Fibroblast of skin of right biceps (primary cell): ENCODE measurements at places on chromosomes 6 and 20.

DNA sequence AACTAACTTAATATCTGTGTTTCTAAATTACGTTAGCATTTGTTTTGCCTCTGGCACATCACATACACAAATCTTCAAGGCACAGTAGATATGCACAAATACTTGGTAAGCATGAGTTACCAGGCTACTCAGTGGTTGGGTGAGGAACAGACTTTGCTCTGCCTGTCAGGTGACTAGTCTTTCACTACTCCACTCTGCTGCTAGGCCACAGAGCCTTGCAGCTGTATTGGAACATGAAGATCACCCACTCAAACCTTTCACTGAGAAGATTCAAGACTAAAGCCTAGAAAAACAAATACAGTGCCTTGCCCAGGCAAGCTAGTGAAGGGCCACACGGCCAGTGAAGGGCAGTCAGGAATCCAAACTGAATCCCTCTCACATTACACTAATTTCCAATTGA lies 47.0 kb downstream of the DTNBP1 start:
- no peak for DNase-seq

- no peak for DNase-seq
Measured at GRCh38 chr6:2375443-2375842, 130.0 kb upstream of the GMDS start.

- peak; percentile 11 for DNase-seq
Measured at GRCh38 chr6:132763269-132763668, 5.6 kb upstream of the VNN2 start.

GRCh38 chr6:20875369-20875963 lies 341.2 kb downstream of the CDKAL1 start:
- peak; percentile 35 for DNase-seq

DNA sequence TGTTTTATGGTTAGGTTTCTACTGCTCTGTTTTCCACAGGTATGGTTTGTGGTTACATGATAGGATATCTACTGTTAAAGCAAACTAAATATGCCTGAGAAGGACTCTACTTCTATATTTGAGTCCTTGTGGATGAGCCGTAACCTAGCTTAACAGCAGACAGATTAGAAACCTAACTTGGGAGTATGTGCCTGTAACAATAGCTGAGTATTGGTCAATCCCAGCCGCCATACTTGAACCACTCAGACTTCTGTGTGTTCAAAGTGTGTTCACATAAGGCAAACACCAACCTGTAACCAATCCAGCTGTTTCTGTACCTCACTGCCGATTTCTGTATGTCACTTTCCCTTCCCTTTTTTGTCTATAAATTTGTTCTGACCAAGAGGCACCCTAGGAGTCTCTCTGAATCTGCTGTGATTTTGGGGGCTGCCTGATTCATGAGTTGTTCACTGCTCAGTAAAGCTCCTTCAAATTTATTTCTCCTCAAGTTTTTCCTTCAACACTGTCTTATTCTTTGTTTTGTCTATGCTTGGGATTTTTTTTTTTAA lies 37.1 kb downstream of the PHF3 start:
- DNase-seq = no peak

GRCh38 chr20:19832875-19833274 lies 74.8 kb downstream of the RIN2 start:
- DNase-seq = no peak

- DNase-seq = no peak
Measured at GRCh38 chr6:152272486-152272885, 364.7 kb downstream of the SYNE1 start.

- no peak for DNase-seq
Measured at GRCh38 chr20:10020937-10021336, 13.8 kb upstream of the ANKEF1 start.

- DNase-seq = no peak
Measured at GRCh38 chr20:23095499-23095898, 9.4 kb upstream of the CD93 start.

- DNase-seq = no peak
Measured at GRCh38 chr20:9117548-9117947, 48.7 kb downstream of the PLCB4 start.

DNA sequence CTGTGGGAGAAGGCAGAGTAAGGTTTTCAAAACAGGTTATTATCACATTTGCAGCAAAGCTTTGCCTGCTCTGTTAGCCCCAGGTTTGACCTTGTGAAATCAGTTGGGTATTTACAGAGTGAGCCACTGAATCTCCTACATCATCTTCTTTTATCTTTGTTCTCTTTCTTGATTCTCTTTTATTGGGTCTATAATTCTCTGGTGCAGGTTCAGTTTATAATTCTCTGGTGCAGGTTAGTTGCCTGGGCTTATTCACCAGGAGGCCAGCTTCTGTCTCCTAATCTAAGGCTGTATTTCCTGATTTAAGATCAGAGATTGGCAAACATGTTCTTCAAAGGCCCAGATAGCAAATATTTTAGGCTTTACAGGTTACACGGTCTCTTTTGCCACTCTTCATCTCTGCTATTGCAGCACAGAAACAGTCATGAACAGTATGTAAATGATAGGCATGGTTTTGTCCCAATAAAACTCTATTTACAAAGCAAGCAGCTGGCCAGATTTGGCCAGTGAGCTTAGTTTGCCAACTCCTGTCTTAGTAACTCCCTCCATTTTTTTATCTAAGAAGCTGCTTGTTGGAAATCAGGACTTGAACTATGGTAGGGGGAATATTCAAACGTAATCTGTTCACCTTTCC lies 205.0 kb upstream of the RIMS1 start:
- DNase-seq = no peak

DNA sequence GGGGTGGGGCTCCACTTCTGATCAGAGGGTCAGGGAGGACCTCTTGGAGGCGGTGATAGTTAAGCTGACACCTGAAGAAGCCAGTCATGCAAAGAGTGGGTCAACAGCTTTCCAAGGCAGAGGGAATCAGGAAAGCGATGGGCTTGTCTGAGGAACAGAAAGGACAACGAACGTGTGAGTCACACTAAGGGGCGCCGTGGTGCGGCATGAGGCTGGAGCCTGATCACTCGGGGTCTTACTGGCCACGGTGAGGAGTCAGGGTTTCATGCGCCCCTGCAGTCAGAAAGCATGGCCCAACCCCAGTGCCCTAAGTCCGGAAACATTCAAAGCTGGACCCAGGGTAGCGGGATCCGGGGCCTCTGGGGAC lies 50.6 kb upstream of the SLC32A1 start:
- DNase-seq = peak; percentile 38

DNA sequence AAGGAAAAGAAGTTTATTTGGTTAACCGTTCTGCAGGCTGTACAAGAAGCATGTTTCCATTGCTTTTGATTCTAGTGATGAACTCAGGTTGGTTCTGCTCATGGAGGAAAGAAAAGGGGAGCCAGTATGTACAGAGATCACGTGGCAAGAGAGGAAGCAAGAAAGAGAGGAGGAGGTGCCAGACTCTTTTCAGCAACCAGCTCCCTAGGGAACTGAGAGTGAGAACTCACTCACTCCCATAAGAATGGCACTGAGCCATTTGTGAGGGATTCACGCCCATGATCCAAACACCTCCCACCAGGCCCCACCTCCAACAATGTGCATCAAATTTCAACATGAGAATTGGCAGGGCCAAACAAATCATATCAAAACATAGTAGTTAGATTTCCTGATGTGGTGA lies 649.1 kb downstream of the EPM2A start:
- peak; percentile 74 for DNase-seq

DNA sequence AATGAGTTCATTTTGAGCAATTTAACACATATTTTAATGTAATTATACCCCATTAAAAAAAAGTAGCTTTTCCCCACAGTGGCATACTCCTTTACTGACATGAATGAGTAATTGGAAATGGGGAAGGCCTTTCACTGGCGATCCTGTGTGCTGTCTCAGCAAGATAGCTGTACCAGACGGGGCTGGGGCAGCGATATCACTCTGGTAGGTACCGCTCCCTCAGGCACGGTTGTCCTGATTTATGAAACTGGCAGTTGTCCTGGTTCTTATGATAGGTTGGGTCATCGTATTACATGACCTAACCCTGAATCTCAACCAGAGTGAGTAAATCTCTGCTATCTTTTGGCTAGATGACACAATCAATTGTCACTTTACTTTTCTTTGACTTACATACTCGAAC lies 355.0 kb upstream of the MAP3K7 start:
- no peak for DNase-seq

GRCh38 chr20:58598211-58599015 lies 52.7 kb upstream of the STX16 start:
- DNase-seq = peak; percentile 48

DNA sequence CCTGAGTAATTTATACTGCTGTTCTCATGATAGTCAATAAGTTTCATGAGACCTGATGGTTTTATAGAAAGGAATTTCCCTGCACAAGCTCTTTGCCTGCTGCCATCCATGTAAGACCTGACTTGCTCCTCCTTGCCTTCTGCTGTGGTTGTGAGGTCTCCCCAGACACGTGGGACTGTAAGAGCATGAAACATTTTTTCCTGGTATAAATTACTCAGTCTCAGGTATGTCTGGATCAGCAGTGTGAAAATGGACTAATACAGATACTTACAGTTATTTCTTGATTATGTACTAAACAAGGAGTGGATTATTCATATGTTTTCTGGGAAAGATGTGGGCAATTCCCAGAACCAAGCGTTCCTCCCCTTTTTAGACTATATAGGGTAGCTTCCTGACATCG lies 1.9 kb upstream of the TRIM38 start:
- DNase-seq = no peak

DNA sequence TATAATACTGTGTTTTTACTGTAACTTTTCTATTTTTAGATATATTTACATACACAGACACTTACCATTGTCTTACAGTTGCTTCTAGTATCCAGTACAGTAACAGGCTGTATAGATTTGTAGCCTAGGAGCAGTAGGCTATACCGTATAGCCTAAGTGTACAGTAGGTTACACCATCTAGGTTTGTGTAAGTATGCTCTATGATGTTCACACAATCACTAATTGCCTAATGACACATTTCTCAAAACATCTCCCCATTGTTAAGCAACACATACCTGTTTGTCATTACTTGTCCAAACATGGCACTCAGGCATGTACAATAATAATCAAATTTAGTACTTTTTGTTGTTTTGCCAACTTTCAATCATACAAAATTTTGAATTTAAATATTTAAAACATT lies 757.3 kb downstream of the DOK5 start:
- DNase-seq = no peak

- peak; percentile 16 for DNase-seq
Measured at GRCh38 chr6:166419286-166419685, 36.5 kb upstream of the MPC1 start.

DNA sequence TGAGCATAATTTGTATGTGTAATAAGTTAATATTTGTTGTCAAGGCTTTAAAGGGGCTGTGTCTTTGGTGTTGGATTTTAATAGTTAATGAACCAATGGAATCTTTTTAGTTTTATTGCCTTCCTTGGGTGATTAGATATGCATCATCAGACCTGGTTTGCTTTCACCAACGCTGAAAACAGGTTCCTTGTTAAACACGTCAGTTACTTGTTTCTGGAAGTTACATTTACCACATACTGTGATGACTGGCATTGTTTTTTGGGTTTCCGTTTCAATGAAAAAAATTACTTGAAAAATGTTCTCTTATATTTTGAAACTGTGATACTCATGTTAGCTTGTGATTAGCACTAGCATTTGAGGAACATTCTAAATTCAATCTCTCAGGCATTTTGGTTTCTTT lies 58.6 kb upstream of the RNF144B start:
- no peak for DNase-seq

DNA sequence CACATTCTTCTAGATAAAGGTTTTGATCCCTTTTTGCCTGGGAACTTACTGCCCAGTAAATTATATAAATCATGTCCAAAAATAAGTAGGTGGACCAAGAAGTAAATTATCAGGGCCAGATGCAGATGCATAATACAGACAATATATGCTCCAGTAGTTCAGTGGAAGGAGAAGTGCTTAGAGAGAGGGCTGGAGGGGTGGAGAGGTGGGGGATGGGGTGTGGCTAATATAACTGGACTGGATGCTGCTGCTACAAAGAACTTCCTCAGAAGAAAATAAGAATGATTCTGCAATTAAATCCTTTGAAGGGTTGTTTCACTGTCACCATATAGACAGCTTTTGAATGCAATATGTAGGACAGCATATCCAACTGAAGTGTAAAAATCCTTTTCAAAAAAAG lies 14.8 kb upstream of the TFAP2D start:
- no peak for DNase-seq

- DNase-seq = peak; percentile 63
Measured at GRCh38 chr20:8583566-8584043, 451.5 kb downstream of the PLCB1 start.

DNA sequence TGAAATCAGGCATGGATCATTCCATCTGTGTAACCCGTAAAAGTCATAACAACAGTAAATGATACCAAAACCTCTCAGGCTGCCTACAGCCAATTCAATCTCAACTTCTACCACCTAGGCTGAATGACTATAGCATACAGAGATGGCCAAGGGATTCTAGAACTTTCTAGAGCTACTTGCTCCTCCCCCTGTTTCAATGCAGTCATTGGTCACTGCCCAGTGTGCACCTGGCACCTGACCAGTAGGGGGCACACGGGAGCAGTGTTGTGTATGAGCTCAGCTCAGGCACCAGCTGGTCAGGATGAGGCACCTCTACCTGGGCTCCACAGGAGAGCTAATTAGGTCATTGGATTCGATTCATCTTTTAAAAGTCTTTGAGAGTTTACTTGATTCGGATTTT lies 86.2 kb downstream of the PLEKHG1 start:
- peak; percentile 14 for DNase-seq

DNA sequence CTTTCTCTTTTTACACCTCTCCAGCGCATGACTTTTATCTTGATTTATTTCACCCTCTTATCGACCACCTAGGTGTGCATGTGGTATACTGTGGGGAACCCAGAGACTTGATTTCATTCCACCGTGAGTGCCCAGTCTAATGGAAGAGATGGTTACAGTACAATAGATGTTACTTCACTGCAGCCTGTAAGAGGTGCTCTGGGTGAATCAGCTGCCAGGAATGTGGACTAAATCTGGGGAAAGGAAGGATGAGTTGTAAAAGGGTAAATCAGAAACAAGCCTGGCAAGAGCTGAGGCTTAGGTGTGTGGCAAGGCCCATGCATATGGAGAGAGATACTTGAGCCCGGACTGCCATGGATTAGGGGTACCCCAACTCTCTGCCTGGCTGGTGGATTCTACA lies 7.4 kb downstream of the STK35 start:
- DNase-seq = peak; percentile 78

DNA sequence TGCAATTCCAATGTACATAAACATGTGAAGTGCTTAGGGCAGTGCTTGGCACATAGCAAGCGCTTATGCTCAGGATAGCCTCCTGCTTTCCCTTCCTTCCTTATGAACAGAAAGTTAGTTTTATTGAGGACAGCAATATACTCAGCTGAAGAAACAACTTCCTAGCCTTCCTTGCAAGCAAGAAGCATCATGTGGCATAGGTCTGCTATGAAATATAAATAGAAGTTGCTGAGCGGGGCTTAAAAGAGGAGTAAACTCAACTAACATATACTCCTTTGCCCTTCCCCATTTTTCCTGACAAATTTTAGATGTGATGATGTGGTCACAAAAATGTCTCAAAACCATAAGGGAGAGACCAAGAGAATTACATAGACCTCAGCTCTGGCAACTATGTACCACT lies 98.9 kb downstream of the KIF16B start:
- DNase-seq = no peak

- peak; percentile 69 for DNase-seq
Measured at GRCh38 chr20:48284837-48285236, 499.6 kb upstream of the SULF2 start.
